ENCODE measurements at places on chromosomes 12 and 14.

GRCh38 chr12:101759396-101760047 lies 20.3 kb upstream of the SYCP3 start:
- no peaks in the 10 kb centered on the region for H3K4me1 ChIP-seq
- H3K27me3 ChIP-seq, result no peaks in the 10 kb centered on the region
- no peak overlapping the region for H3K27ac ChIP-seq
- DNase-seq, result no peak
- H3K4me3 ChIP-seq, result no peak overlapping the region

DNA sequence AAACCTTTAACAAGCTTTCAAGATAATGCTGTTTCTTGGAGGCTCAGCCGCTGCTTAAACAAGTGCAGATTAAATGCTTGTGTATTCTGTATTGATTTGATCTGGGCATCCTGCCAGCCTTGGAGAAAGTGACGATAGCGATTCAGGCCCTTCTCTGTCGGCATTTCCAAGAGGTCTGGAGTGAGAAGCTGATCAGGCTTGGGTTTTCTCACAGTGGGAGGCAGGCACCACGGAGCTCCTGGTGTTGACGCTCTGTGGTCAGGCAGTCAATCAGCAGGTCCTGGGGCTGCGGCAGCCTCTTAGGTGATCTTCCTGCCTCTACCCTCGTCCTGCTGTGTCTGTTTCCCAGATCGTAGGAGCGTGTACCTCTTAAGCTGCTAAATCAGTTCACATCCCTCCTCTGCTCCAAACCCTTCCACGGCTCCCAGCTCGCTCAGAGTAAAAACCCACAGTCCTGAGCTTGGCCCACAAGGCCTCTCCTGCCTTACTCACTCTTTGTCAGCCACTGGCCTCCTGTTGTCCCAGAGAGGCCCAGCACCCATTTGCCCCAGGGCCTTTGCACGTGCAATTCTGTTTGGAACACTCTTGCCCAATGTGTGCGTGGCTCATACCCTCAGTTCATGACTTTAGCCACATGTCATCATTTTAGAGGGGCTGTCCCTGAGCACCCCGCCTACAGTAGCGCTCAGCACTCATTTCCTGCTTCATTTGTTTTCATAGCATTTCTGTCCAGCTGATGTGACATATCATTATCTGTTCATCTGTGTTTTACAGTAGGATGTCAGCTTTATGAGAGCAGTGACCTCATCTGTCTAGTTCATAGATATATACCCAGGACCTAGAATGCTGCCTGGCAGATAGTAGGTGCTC lies 155.4 kb downstream of the AACS start:
- peaks cover 11% of the 10 kb centered on the region for H3K4me1 ChIP-seq
- no peak overlapping the region for H3K27ac ChIP-seq
- peak; percentile 31 for DNase-seq
- H3K4me3 ChIP-seq, result no peak overlapping the region

DNA sequence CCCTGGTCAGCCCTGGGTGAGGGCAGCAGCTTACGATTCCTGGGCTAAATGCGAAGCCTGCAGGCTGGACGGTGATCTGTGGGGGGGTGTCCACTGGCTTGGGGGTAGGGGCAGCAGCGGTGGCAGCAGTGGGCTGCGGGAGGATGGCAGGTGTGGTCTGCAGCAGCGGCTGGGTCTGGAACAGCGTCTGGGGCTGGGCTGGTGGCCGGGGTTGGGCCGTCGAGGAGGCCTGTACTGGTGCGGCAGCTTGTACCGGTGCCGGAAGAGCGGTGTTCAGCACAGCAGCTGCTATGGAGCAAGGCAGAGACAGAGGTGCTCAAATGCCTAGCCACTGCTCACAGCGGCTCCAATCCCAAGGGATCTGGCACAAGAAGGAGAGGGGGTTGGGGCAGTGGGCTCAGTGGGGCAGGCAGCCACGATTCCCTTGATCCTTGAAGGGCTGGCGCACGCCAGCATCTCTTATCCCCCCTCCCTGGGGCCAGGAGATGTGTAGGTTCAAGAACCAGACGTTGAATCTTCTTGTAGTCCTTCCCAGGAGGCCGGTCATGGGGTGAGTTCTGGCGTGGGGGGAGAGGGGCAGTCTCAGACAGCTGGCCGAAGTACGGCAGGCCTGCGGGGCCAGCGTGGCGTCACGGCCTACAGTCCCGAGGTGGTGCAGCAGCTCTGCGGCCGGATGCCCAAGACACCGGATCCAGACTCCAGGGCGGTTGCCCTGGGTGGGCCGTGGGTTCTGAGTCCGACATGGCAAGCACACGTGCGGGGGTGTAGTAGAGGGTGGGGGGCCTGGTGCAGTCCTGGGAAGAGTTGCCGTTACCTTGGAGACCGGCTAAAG lies 19.9 kb downstream of the POU6F1 start:
- no peak for DNase-seq
- H3K36me3 ChIP-seq, result no peaks in the 10 kb centered on the region
- H3K4me1 ChIP-seq, result no peaks in the 10 kb centered on the region
- no peaks in the 10 kb centered on the region for H3K27me3 ChIP-seq
- no peak overlapping the region for H3K27ac ChIP-seq

- H3K4me3 ChIP-seq, result no peak overlapping the region
- peak overlapping the region; percentile 64 for H3K27ac ChIP-seq
- H3K4me1 ChIP-seq, result peaks cover 43% of the 10 kb centered on the region
- H3K36me3 ChIP-seq, result no peaks in the 10 kb centered on the region
Measured at GRCh38 chr14:92549105-92549858, 35.7 kb downstream of the RIN3 start.

- no peaks in the 10 kb centered on the region for H3K4me1 ChIP-seq
- H3K36me3 ChIP-seq, result no peaks in the 10 kb centered on the region
- H3K4me3 ChIP-seq, result no peak overlapping the region
- no peak for DNase-seq
Measured at GRCh38 chr12:101655393-101655792, 42.0 kb upstream of the CHPT1 start.

GRCh38 chr14:77458249-77458950 lies 507 bp downstream of the AHSA1 start:
- peak; percentile 52 for DNase-seq
- H3K4me3 ChIP-seq, result peak overlapping the region; percentile 93
- H3K4me1 ChIP-seq, result peaks cover 21% of the 10 kb centered on the region
- H3K27ac ChIP-seq, result peak overlapping the region; percentile 99
- H3K36me3 ChIP-seq, result no peaks in the 10 kb centered on the region

DNA sequence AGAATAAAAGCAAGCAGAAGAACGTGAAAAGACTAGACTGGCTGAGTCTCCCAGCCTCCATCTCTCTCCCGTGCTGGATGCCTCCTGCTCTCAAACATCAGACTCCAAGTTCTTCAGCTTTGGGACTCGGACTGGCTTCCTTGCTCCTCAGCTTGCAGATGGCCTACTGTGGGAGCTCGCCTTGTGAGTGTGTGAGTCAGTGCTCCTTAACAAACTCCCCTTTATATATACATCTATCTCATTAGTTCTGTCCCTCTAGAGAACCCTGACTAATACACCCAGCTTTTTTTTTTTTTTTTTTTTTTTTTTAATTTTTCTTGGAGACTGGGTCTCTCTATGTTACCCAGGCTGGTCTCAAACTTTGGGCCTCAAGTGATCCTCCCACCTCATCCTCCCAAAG lies 46.9 kb downstream of the ACTN1 start:
- H3K4me3 ChIP-seq, result no peak overlapping the region
- no peaks in the 10 kb centered on the region for H3K27me3 ChIP-seq
- no peak for DNase-seq
- no peak overlapping the region for H3K27ac ChIP-seq
- H3K4me1 ChIP-seq, result peaks cover 18% of the 10 kb centered on the region

DNA sequence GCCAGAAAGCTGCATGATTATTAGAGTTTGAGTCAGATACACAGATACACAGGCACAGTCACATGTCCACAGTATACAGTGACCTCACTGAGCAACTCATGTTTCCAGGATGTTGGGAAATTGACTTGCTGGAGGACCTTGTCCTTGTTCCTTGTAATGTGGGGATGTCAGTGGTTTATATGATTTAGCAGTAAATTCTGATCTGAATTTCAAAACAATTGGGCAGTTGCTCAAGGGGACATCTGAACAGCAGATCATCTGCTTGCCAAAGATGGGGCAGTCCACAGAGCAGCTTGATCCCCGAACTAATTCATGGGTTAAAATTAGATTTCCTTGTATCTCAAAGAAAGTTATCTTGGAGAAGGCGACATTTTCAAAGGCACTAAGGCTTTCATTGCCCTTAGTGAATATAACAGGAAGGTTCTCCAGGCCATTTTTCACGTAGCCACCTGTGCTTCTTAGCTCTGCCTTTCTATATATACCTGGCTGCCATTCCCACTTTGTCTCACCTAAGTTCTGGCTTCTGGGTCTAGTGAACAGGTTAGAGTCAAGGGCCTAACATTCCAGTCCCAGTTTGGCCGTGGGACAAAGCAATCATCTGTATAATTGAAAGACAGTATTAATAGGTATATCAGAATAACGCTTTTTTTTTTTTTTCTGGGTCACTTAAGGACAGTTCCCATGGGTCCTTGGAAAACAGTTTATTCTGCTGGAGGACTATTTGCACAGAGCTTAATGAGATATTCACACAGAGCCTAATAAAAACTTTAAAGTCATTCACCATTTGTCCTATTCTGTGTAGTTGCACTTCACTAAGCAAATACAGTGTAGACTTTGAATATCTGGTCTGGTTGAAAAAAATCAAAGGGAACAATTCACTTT lies 64.9 kb upstream of the STRN3 start:
- DNase-seq, result peak; percentile 40
- H3K4me3 ChIP-seq, result no peak overlapping the region

DNA sequence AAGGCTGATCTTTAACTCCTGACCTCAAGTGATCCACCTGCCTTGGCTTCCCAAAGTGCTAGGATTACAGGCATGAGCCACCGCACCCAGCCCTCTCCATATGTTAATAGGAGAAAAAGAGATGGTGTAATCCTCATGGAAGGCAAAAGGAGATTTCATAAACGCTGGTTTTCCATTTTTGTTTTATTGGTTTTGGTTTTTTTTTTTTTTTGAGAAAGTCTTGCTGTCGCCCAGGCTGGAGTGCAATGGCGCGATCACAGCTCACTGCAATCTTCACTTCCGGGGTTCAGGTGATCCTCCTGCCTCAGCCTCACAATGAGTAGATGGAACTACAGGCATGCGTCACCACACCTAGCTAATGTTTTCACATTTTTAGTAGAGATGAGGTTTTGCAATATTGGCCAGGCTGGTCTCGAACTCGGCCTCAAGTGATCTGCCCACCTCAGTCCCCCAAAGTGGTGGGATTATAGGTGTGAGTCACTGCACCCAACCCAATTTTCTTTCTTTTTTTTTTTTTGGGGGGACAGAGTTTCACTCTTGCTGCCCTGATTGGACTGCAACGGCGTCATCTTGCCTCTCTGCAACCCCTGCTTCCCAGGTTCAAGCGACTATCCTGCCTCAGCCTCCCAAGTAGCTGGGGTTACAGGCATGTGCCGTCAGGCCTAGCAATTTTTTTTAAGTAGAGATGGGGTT lies 8.1 kb downstream of the PTGES3 start:
- peaks cover 33% of the 10 kb centered on the region for H3K4me1 ChIP-seq
- no peak overlapping the region for H3K27ac ChIP-seq

DNA sequence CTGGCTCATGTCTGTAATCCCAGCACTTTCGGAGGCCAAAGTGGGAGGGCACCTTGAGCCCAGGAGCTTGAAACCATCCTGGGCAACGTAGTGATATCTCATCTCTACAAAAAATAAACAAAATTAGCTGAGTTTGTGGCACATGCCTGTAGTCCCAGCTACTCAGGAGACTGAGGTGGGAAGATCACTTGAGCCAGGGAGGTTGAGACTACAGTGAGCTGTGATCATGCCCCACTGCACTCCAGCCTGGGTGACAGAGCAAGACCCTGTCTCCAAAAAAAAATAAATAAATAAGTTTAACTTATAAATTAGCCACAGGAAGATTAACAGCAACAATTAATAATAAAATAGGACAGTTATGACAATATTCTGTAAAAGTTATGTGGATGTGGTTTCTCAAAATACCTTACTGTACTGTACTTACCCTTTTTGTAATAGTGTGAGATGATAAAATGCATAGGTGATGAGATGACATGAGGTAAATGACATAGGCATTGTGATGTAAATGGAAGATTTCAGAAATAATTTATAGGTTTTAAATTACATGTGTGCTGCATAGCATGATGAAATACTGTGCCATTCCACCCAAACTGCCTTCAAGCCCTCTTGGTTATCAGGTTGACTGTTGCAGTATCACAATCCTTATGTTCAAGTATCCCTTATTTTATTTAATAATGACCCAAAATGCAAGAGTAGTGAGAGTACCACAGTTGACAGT lies 22.0 kb downstream of the USP15 start:
- no peak overlapping the region for H3K4me3 ChIP-seq
- DNase-seq, result no peak
- H3K4me1 ChIP-seq, result peaks cover 14% of the 10 kb centered on the region
- no peaks in the 10 kb centered on the region for H3K27me3 ChIP-seq
- H3K27ac ChIP-seq, result no peak overlapping the region

Measured in testis (tissue), 5 donors.